Activated CD4-positive, alpha-beta memory T cell treated with anti-CD3 and anti-CD28 coated beads for 36 hours (primary cell): ENCODE measurements at places on chromosomes 5 and 9. TPM values are rescaled to one million over a fixed set of nuclear protein-coding genes. Genes with fewer than 3 reads are reported as not detected.
A peak's percentile ranks its signal among the peaks of the same experiment; 100 is the strongest.

DNA sequence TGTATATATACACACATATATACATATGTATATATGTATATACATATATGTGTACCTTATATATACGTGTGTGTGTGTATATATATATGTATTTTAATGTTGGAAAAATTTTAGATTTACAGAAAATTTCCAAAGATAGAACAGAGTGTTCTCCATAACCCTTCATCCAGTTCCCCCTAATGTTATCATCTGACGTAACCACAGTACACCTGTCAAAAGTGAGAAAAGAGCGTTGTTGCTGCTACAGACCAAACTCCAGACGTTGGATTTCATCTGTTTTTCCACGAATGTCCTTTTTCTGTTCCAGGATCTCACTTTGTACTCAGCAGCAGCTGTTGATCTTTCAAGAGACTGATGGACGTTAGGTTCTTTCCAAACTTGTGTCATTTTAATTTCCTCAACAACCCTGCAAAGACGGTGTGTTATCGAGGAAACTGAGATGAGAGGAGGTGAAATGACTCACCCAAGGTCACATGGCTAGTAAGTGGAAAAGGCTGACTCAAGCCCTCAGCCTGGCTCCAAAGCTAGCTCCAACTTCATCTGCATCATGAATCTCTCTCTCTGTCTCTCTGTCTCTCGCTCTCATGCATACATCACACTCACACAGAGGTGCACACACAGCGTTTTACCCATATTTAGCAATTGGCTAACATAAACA is 17.0 kb upstream of the NTNG2 start:
- H3K4me1 ChIP-seq, result peaks cover 18% of the 10 kb centered on the region
- peak; percentile 65 for DNase-seq
- no peaks in the 10 kb centered on the region for H3K36me3 ChIP-seq

DNA sequence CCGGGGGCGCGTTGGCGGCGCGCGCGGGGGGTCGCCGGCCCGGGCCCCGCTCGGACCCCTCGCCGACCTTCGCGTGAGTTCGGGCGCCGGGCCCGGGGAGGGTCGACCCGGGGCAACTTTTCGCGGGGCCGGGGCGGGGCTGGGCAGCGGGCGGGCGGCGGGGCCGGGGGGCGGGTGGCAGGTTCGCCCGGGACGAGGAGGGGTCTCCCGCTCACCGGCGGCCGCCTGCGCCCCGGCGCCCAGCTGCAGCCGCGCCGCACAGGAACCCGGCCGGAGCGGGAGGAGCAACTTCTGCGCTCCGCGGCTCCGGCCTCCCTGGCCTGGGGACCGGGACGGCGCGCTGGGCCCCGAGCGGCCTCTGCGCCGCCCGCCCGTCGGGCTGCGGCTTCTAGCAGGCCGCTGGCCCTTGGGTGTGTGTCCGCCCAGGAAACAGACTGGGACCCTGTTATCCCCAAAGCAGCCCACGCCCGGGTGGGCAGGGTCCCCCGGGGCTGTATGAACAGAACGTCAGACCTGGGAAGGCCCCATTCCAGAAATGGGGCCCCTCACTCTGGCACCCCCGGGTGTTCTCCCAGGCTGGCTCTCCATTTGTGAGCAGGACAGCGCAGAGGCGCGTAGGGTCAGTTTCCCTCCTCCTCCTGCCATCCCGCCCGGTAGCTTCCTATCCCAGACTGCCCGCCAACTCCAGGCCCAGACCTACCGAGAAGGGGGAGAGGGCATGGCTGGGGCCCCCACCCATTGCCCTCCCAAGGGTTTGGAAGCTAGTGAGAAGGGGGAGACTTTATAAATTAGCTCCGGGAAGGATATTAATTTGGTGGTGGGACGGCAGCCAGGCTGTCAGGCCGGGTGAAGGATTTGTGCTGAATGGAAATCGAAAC is 708 bp downstream of the RXRA start:
- H3K27me3 ChIP-seq, result peaks cover 5% of the 10 kb centered on the region
- peak overlapping the region; percentile 41 for H3K4me3 ChIP-seq
- no peaks in the 10 kb centered on the region for H3K36me3 ChIP-seq

Gene SPATA9
- total RNA-seq, result not detected

DNA sequence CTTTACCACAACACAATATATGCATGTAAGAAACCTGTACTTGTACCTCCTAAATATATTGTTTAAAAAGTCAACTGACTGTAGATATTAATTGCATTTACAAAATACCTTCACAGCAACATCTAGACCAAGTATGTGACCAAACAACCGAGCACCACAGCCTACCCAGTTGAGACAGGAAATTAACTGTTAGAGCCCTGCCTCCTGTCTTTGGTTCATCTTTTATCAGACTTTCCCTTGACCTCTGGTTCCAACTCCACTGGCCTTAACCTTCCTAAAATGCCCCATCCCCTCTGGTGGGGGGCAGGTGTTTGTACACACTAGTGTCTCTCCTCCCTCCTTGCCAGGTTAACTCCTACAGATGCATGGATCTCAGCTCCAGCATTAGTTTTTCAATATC is 155.0 kb upstream of the PANK3 start:
- no peak overlapping the region for H3K4me3 ChIP-seq
- H3K27me3 ChIP-seq, result peaks cover 8% of the 10 kb centered on the region
- DNase-seq, result no peak

DNA sequence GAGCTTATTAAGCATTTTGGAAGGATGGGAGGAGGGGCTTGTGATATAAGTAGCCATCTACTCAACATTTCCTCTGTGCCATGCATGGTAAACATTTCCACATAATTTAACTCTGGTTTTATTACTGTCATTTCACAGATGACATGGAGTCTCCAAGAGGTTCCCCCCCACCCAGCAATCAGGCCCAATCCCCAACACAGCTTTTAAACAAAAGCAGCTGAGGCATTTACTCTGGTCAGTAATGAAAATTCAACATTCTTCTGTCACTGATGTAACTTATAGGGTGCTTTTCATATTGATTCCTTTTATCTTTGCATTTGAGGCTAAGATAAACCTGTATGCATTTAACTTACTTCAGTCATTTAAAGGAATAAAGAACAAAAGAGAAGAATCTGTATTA is 128.1 kb downstream of the COL23A1 start:
- no peaks in the 10 kb centered on the region for H3K36me3 ChIP-seq
- no peak overlapping the region for H3K27ac ChIP-seq
- H3K4me3 ChIP-seq, result no peak overlapping the region
- no peak for DNase-seq
- H3K27me3 ChIP-seq, result no peaks in the 10 kb centered on the region

DNA sequence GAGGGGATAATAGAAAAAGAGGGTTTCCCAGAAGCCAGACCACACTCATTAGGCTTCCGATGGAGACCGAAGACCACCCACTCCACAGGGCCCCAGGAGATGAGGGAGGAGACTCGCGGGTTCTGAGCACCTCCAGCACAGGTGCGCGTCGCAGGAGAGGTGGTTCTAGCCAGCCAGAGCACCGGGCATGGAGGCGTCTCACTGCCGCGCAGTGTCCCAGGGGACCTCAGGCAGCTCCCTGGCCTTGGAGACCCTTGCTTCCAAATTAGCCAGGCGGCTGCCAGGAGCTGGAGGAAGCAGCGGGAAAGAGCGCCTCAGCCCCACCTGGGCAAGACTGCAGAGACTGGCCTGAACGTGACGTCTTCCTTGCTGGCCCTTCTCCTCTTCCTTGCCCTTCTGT is 115.4 kb upstream of the FBXL7 start:
- H3K27ac ChIP-seq, result no peak overlapping the region
- no peaks in the 10 kb centered on the region for H3K4me1 ChIP-seq
- H3K4me3 ChIP-seq, result no peak overlapping the region
- no peaks in the 10 kb centered on the region for H3K27me3 ChIP-seq
- no peaks in the 10 kb centered on the region for H3K36me3 ChIP-seq

GRCh38 chr5:178170455-178170854 is 16.7 kb downstream of the GMCL2 start:
- no peaks in the 10 kb centered on the region for H3K36me3 ChIP-seq
- H3K27ac ChIP-seq, result no peak overlapping the region
- H3K27me3 ChIP-seq, result no peaks in the 10 kb centered on the region
- H3K4me1 ChIP-seq, result no peaks in the 10 kb centered on the region

Gene MAPKAP1
- total RNA-seq, result 55.3 TPM

GRCh38 chr5:175690025-175690424 is 32.2 kb downstream of the HRH2 start:
- no peak overlapping the region for H3K4me3 ChIP-seq
- H3K36me3 ChIP-seq, result peaks cover 1% of the 10 kb centered on the region
- no peaks in the 10 kb centered on the region for H3K27me3 ChIP-seq
- H3K27ac ChIP-seq, result no peak overlapping the region
- H3K4me1 ChIP-seq, result peaks cover 7% of the 10 kb centered on the region
- DNase-seq, result no peak

- no peak for DNase-seq
- no peaks in the 10 kb centered on the region for H3K36me3 ChIP-seq
- no peak overlapping the region for H3K4me3 ChIP-seq
- H3K4me1 ChIP-seq, result no peaks in the 10 kb centered on the region
Observed at GRCh38 chr5:178520851-178521250, 69.3 kb downstream of the COL23A1 start.

Gene FAM221B
- not detected for total RNA-seq

Gene TMEM174
- not detected for total RNA-seq

GRCh38 chr5:171968531-171968930 is 37.9 kb downstream of the FBXW11 start:
- H3K4me3 ChIP-seq, result no peak overlapping the region
- no peak for DNase-seq
- no peak overlapping the region for H3K27ac ChIP-seq
- H3K36me3 ChIP-seq, result peaks cover 14% of the 10 kb centered on the region

GRCh38 chr5:14415024-14415697 is 166.4 kb upstream of the OTULINL start:
- peak overlapping the region; percentile 67 for H3K4me3 ChIP-seq
- peaks cover 52% of the 10 kb centered on the region for H3K4me1 ChIP-seq
- H3K27ac ChIP-seq, result peak overlapping the region; percentile 94
- peaks cover 18% of the 10 kb centered on the region for H3K27me3 ChIP-seq
- no peaks in the 10 kb centered on the region for H3K36me3 ChIP-seq

Gene FAXDC2
- total RNA-seq, result not detected

DNA sequence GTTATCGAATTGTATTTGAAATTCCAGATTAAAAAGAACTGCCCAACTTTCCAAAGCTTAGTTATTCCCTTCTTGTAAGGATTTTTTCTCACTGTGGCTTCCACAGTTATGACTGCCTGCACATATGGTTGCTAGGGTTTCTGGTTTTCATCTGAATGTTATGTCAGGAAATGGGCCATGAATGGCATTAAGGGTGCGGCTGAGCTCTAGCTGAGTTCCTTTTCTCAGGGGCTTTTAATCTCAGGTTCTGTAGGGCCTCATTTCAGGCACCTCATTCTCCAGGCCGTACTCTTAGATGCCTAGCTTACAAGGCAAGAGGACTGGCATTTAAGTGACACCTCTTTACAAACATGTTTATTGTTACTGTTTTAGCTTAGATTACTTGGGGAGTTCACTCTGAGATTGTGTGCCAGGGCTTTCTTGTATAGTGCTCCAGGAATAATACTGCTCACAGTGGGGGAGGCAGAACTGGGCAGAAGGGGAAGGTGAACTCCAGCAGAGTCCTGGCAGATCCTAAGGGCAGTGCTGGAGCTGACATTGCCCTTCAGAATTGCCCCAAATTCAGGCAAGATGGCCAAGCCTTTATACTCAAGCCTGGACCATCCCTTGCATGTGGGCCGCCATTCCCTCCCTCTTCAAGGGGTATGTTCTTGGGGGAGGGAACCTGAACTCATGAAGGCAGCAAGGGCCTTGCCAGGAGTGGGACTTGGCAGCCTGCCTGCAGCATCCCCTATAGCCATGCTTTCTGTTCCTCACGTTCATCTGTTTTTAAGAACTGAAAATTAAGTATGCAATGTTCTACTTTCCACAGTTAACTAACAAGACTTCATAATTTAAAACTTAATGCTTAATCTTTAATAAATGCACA is 111.5 kb downstream of the KDM4C start:
- no peak overlapping the region for H3K4me3 ChIP-seq
- H3K36me3 ChIP-seq, result peaks cover 11% of the 10 kb centered on the region
- DNase-seq, result no peak
- H3K27ac ChIP-seq, result no peak overlapping the region
- H3K27me3 ChIP-seq, result no peaks in the 10 kb centered on the region
- peaks cover 19% of the 10 kb centered on the region for H3K4me1 ChIP-seq

DNA sequence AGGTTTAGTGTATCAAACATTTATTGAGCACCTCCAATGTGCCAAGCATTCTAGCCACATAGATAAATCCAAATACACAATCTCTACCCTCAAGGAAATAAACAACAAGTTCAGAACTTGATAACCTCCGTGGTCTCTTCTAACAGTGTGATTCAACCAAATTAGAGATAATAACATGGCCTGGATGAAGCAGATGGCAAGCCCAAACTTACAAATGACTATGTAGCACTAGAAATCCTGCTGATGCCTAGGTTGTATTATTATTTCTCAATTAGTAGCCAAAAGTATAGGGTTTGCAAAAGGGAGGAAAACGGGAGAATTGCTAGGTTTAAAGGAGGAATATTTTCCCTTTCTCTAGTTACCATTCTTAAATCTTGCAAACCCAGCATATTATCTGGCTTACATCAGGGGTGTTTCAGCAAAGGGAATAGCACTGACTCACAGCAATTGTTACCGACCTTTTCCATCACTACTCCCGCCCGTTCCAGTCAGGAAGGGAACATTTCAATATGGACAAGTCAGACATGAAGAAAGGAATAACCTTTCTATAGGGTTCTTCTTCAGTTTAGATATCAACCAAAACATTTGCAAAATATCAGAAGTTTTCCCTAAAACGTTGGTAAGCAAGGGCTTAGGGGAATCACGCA is 2.3 kb downstream of the DPYSL3 start:
- no peak overlapping the region for H3K27ac ChIP-seq
- H3K36me3 ChIP-seq, result peaks cover 5% of the 10 kb centered on the region
- H3K27me3 ChIP-seq, result peaks cover 20% of the 10 kb centered on the region
- no peak overlapping the region for H3K4me3 ChIP-seq
- peaks cover 7% of the 10 kb centered on the region for H3K4me1 ChIP-seq

GRCh38 chr5:32848681-32849080 is 137.6 kb downstream of the NPR3 start:
- DNase-seq, result no peak
- no peaks in the 10 kb centered on the region for H3K27me3 ChIP-seq
- no peak overlapping the region for H3K27ac ChIP-seq
- H3K36me3 ChIP-seq, result no peaks in the 10 kb centered on the region
- H3K4me1 ChIP-seq, result no peaks in the 10 kb centered on the region

GRCh38 chr5:35483780-35484179 is 133.9 kb upstream of the SPEF2 start:
- peaks cover 9% of the 10 kb centered on the region for H3K4me1 ChIP-seq
- no peak for DNase-seq
- no peak overlapping the region for H3K4me3 ChIP-seq

- H3K4me1 ChIP-seq, result peaks cover 42% of the 10 kb centered on the region
- H3K27me3 ChIP-seq, result no peaks in the 10 kb centered on the region
- no peak overlapping the region for H3K4me3 ChIP-seq
- DNase-seq, result no peak
- peaks cover 50% of the 10 kb centered on the region for H3K36me3 ChIP-seq
- H3K27ac ChIP-seq, result peak overlapping the region; percentile 0
Observed at GRCh38 chr9:129949821-129950220, 93.2 kb downstream of the FNBP1 start.
